WERI-Rb-1 (cell line): ENCODE measurements at places on chromosomes 1 and 21.

DNA sequence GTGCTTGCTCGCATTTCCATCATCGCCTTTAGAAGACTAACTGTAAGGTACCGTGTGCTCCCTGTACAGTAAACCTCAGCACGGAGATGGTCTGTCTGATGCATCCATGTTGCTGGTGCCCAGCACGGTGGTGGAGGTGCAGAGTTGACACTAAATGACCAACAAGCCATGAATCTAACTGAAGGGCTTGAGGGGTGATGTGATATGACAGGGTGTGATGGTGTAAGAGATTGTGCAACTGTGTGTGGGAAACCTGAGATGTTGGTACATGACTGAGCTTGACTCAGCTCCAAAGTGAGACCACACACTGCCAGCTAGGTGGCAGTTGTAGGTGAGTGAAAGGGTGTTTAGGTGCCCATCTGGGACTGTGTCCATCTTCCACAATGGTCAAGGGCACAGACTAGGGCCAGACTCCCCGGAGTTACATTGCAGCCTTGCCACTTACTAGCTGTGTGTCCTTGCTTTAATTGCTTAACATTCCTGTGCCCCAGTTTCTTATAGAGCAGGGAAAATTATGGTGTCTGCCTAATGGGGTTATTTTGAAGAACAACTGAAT, 21.4 kb downstream of the SLC2A1 start:
- no peak for DNase-seq

- no peak for DNase-seq
Measured at GRCh38 chr1:111241797-111242196, 14.3 kb downstream of the CHI3L2 start.

DNA sequence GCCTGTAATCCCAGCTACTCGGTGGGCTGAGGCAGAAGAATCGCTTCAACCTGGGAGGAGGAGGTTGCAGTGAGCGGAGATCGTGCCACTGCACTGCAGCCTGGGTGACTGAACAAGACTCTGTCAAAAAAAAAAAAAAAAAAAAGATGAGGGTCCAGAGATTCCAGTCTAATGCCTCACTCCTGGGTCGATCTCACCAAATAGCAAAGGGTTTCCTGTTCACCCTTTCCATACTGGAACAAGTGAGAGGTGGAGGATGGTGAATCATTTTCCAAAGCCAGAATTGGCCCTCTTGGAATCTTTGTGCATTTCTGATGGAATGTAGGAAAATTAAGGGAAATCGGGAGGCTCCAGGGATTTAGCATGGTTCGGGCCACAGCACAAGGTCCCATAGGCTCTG, 58.1 kb upstream of the ZNF648 start:
- DNase-seq: no peak

DNA sequence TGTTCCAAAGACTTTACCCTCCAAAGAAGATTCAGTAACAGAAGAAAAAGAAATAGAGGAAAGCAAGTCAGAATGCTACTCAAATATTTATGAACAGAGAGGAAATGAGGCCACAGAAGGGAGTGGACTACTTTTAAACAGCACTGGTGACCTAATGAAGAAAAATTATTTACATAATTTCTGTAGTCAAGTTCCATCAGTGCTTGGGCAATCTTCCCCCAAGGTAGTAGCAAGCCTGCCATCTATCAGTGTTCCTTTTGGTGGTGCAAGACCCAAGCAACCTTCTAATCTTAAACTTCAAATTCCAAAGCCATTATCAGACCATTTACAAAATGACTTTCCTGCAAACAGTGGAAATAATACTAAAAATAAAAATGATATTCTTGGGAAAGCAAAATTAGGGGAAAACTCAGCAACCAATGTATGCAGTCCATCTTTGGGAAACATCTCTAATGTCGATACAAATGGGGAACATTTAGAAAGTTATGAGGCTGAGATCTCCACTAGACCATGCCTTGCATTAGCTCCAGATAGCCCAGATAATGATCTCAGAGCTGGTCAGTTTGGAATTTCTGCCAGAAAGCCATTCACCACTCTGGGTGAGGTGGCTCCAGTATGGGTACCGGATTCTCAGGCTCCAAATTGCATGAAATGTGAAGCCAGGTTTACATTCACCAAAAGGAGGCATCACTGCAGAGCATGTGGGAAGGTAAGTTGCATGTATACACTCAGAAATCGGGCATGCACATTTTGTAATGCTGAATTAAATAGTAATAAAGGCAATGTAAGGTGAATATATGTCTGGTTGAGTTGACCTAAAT, 97.2 kb downstream of the ZFYVE9 start:
- DNase-seq: no peak

DNA sequence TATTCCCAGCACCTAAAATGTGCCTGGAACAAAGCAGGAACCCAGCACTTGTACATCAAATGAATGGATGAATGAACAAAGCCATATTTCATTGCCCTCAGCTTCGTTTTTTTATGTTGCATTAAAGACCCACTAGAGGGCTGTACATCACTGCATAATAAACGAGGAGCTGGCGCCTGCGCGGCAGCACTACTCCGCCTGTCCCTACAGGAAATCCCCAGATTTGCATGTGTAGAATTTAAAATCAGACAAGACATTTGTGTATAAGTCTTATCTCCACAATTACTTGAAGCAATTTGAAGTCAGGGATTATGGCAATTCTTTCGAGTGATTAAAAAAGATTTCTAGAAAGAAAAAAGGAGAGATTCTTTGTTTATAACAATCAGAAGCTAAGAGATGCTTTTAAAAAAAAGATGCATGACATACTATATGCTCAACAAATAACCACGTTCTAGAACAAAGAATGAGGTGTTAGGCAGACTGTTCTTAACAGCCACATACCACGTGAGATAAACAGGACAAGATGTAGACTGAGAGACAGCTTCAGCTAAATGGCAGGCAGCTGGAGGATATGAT, 5.4 kb upstream of the NEK2 start:
- DNase-seq: peak; percentile 89

GRCh38 chr1:101366513-101367215, 129.8 kb downstream of the S1PR1 start:
- no peak for DNase-seq

DNA sequence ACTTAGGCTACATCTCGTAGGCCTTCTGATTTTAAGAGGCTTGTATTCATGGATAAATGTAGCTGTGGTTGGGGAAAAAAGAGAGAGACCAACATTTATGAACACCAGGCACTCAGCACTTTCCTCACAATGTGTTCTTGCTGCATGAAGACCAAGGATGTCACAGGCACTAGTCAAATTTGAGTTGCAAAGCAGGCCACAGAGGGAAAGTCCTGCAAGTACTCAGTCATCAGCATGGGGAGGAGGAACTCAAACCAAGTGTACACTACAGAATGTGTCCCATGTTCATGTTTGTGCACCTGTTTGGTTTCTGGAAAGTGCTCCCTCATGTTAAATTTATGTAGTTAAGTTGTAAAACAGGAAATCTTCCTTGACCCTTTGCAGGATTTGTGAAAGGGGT, 8.7 kb upstream of the MAP3K7CL start:
- DNase-seq: no peak

DNA sequence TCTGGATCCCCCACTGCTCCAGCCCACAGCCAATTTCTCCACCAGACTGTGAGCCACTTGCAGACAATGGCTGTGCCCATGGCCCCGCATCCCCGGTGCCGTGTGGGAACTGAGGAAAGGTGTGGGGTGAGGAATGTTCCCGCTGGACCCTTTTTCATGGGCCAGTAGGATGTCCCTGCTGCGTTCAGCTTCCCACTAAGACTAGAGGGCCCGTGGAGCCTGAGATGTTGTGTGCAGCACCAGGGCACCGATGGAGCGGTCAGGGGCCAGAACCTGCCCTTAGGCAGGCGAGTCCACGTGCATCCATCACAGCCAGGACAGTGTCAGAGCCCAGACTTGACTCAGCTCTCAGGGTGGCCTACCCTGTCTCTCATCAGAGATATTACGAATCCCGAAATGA, 105.7 kb upstream of the COL6A1 start:
- DNase-seq: no peak

GRCh38 chr1:119940697-119941096, 44.4 kb upstream of the ADAM30 start:
- DNase-seq: no peak

- DNase-seq: no peak
Measured at GRCh38 chr21:44954281-44954771, 14.5 kb downstream of the SLX9 start.

DNA sequence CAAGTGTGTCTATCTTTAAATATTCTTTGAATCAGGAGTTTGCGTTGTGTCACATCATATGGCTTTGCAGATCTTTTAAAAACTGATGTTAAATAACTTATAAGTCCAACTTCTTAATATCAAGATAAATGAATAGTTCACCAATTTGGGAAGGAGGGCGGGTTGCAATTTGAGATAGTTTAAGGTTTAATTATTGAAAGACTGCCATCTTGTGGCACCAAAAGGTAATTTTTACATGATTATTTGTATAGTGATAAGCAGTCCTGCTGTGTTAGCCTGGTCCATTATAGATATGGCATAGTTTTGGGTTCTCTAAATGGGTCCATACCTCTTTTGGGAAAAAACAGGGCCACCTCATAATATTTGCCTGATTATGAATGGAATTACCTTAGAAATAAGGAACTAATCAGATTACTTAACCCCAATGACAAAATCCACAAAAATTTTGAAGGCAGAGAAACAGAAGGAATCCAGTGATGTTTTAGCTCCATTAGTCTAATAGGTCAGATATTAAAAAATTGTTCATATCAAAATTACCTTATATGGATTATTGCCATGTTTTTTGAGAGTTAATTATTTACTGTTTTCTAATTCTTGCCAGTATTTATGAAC, 64.3 kb downstream of the PRKAA2 start:
- no peak for DNase-seq

GRCh38 chr1:212433577-212434462, 1.1 kb downstream of the NENF start:
- no peak for DNase-seq

DNA sequence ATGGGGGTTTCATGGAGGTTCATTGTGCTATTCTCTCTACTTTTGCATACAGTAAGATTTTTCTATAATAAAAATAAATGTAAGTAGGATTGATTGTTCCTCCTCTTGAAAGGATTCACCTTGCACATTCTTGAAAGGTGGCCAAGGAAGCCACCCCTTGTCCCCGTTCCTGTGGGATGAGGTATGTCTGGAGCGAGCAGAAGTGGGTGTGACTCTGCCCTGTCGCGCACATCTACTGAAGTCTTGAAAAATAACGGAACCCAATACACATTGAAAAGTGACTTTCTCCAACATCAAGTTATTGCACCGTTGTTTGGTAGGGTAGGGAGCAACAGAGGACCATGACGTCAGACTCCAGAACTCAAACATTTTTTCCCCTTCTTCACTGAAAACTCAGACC, 46.8 kb upstream of the USP1 start:
- DNase-seq: no peak

DNA sequence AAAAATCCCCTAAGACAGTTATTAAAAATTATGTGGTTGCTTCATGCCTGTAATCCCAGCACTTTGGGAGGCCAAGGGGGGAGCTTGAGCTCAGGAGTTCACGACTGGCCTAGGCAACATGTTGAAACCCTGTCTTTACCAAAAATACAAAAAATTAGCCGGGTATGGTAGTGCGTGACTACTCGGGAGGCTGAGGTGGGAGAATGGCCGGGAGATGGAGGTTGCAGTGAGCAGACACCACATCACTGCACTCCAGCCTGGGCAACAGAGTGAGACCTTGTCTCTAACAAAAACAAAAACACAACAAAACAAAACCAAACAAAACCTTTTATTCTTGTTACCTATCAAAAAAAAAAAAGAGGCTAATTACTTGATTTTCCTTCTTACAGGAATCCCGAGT, 2.1 kb downstream of the ELK4 start:
- no peak for DNase-seq

DNA sequence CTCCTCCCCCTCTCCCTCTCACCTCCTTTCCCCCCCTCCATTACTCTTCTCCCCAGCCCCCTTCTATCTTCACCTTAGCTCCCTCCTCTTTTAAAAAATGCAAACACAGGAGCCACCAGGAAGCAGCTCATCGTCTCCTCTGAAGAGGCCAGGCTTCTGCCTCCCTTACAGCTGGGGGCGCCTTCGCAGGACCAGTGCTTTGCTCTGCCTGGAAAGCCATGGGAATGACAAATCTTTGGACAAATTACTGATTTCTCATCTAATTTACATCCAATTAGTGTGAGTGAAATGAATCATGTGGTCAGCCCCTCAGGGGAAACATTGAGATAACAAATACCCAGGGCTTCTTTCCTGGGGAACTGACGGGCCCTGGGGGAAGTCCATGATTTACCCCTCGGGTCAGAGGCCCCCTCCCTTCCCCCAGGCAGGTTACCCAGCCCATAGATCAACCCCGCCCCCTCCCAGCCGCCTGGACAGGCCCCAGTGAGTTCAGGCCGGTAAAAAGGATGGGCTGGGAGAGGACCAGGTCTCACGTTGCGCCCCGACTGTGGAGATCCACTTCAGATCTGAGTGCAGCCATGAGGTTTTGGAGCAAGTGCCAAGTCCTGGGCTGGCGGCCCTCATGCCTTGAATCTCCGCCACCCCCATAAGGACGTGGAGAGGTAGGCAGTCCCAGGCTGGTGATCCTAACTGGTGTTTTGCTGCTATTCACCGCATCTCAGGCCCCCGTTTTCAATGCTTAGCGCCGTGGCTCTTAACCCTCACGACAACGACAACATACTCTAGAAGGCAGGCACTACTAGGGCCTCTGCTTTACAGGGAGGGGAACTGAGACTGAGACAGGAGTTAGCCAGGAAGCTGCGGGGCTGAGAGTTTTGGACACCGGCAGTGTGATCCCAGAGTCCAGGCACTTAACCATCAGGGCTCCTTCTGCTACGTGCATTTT, 300.8 kb downstream of the RRAGC start:
- no peak for DNase-seq

DNA sequence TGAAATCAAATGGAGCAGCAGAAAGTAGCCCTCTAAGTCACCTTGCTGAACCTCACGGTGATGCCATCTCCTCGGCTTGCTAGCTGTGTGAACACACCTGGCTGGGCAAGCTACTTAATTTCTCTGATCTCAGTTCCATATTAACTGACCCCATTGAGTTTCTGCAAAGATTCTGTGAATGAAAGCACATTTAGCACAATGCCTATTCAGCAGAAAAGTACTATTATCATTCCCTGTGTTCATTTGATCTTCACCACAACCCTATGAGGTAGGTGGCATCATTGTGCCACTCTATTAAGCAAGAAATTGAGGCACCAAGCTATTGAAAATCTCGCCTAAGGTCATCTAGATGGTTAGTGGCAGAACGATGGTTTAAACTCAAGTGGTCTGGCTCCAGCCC, 130.1 kb upstream of the HOOK1 start:
- DNase-seq: no peak

DNA sequence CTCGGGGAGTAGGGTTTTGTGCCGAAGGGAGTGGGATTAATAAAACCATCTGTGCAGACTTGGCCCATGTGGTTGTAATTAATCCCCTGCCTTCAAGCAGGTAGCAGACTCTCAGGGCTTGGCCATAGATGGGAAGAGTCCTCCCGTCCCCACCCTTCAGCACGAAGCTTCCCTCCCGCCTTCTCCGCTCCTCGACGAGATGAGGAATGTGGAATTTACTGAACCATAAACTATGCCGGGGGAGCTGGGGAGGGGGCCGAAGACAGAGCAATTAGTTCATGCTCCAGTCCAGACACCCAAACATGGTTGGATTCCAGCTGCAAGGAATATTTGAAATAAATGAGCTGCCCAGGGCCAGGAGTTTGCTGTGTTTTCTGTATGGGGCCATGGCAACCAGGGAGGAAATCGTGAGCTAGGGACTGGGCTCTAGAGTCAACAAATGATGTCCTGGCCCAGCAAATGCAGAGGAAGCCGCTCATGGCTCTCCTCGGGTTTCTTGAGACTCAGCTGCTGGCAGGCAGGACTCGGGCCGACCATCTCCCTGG, 78.8 kb downstream of the SPSB1 start:
- DNase-seq: peak; percentile 80

- peak; percentile 61 for DNase-seq
Measured at GRCh38 chr1:156126043-156126629, 11.6 kb downstream of the LMNA start.

GRCh38 chr1:41013796-41014195, 7.7 kb downstream of the SLFNL1 start:
- DNase-seq: no peak
